ENCODE measurements at places on chromosomes 12 and 14.

- no peak for DNase-seq
These were observed 5.3 kb downstream of the GABARAPL1 start for GRCh38 chr12:10218021-10218420.

DNA sequence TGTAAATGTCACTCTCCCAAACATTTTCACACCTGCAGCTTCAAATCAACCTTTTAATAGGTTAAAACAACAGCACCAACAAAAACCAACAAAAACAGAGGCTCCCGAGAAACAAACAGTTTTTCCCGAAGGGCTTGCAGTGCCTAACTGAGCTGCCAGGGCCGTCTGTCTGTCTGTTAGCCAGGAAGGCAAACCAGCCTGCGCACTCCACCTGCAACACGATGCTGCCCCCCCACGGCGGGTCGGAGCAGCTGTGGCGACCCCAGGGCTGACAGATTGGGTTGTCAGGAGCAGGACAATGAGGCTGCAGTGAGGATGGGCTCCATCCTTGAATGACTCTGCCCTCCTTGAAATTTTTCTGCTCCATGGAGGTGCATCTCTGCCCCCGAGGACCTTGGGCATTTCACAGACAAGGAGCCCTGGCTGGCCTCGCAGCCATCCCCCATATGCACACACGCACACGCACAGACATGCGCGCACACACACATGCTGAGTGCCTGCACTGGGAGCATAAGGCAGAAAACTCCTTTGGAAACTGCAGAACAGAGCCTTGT is 2.6 kb downstream of the RTL1 start:
- peak; percentile 59 for DNase-seq

- DNase-seq: no peak
These were observed 6.7 kb upstream of the VCPKMT start for GRCh38 chr14:50123062-50123461.

GRCh38 chr12:26523708-26524150 is 309.3 kb downstream of the ITPR2 start:
- no peak for DNase-seq

GRCh38 chr12:89451841-89452251 is 72.8 kb downstream of the GALNT4 start:
- DNase-seq: no peak

DNA sequence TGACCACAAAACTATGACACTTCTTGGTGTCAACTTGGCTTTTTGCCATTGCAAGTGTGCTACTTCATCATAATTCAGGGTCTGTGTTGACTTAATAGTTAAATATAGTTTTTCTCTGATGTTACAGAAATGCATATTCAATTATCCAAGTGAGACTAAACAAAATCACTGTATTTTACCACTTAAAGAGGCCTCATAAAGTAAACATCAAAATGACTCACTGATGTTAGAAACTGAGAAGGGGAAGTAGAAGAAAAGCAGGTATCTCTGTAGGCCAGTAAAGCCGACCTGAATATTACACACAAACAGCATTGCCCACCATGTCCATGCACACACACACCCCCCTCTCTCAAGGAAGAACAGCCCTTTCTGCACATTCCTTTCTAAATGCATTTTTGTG is 55.4 kb downstream of the RPAP3 start:
- DNase-seq: no peak

- no peak for DNase-seq
These were observed 125.0 kb upstream of the MYF6 start for GRCh38 chr12:80582431-80582830.

DNA sequence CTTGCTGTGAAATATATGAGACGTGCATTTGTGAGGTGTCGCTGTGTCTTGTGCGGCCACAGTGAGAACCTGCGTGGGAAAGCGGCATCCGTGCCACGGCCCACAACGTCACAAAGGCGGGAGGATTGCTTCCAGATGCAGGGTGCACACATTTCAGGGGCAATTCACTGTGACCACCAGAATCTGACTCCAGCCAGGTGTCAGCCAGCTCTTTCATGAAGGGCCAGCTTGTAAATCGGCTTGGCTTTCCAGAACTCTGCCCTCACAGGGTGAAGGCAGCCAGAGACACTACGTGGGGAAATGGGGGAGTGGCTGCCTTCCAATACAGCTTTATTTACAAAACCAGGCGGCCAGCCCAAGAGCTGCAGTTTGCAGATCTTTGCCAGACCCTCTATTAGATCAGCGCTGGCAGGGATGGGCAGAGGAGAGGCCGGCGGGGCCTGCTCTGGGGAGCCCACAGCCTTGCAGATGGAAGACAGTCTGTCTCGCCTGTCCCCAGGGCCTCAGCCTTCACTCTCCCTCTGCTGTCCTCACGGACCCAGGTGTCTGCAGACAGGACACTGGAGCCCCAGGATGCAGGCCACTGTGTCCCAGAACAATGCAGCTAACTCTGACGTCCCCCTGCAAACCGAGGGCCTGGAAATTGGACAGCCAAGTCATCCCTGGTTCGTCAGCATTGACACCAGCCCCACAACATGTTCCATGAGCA is 53.5 kb downstream of the ADGRD1 start:
- no peak for DNase-seq

GRCh38 chr12:132501204-132501940 is 11.4 kb downstream of the FBRSL1 start:
- no peak for DNase-seq

DNA sequence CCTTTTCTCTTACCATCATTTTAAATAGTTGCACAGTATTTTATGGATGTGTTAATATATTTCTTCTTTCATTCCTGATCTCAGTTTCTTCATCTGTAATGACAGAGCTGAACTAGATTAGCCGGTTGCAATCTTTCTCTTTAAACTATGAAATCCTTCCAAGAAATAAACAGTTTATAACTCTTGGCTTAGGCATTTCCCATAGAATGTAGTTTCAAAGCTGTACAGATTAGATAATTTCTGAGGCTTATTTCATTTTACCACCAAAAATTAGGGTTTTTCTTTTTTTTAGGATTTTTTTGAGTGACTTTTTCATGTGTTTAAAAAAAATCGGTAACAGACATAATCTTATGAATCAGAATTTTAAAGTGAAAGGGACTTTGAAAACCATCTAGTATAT is 144.0 kb downstream of the RAD51B start:
- no peak for DNase-seq

DNA sequence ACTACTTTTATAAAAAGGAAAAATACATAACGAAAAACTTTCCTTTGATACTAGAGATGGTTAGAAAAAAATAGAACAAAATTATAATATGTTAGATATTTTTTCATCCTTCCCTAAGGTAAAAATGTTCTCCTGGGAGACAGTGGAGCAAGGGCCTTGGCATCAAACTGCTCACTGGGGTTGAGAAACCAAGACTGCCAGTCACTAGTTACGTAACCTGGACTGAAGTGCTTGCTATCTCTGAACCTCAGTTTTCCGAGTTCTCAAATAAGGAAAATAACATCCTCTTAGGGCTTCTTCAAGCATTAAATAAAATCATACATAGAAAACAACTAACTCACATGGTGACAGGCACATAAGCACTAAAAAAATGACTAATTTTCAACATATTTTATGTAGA is 48.2 kb upstream of the FRMD6 start:
- DNase-seq: no peak

- DNase-seq: no peak
These were observed 1.9 kb downstream of the ARHGEF40 start for GRCh38 chr14:21072031-21072473.

DNA sequence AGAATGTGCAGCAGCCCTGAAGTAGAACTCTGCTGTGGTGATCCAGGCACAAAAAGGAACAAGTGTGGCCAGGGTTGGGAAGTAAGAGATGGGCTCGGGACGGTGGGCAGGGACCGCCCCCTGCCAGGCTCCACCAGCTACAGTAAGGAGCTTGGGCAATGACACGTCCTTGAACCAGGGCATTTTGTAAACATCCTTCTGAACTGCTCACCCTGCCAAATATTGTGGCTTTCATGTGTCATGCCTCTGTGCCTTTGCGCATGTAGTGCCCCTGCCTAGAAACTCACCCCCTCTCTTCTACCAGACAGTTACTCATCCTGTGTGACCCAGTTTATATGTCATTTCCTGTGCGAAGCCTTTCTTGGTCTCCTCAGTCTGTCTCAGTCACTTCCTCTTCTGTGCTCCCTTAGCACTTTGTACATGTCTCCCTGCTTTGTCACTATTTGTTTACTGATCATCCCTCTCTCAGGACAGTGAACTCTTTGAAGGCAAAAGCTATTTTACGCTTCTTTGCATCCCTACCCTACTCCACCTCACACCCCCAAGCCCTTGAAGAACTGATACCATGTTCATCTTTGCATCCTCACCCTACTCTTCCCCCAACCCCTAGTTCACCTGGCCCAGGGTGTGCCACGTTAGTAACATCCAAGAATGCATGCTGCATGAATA is 108.9 kb upstream of the PLEKHG7 start:
- DNase-seq: no peak

DNA sequence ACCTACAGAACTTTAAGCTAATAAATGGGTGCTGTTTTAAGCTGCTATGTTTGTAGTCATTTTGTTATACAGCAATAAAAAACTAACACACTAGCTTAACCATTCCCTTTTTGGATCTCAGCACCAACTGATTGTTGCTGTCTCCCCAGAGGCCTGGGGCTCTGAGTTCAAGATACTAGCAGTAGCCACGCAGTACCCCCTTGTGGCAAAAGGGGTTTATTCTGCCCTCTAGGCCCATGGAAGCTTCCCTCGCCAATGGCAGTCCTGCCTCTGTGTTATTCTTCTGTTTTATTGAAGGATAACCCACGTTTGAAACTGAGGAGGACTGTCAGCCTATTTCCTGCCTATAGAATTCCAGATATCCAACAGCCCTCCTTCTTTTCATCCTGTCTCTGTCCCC is 455.3 kb upstream of the ATP2B1 start:
- no peak for DNase-seq

DNA sequence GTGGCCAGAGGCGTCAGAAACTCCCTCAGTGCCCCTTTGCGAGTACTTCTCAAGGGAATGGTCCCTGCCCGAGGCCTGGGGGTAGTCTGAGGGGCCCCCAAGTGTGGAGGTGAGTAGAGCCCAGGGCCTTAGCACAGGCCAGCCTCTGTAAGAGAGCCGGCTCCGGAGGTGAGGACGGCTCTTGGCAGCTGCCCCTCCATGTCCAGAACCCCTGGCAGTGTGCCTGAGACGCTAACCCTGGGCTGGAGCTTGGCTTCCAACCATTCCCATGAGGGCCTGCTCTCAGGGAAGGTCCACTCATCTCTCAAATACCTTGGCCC is 61.7 kb downstream of the PRMT8 start:
- DNase-seq: no peak

- DNase-seq: no peak
These were observed 23.3 kb downstream of the CLEC1A start for GRCh38 chr12:10075451-10075850.

- no peak for DNase-seq
These were observed 133.6 kb downstream of the FGD4 start for GRCh38 chr12:32532951-32533350.

GRCh38 chr12:114936148-114937079 is 252.4 kb upstream of the TBX3 start:
- no peak for DNase-seq

- DNase-seq: no peak
These were observed 38.5 kb upstream of the KCNK13 start for GRCh38 chr14:90023176-90023896.

DNA sequence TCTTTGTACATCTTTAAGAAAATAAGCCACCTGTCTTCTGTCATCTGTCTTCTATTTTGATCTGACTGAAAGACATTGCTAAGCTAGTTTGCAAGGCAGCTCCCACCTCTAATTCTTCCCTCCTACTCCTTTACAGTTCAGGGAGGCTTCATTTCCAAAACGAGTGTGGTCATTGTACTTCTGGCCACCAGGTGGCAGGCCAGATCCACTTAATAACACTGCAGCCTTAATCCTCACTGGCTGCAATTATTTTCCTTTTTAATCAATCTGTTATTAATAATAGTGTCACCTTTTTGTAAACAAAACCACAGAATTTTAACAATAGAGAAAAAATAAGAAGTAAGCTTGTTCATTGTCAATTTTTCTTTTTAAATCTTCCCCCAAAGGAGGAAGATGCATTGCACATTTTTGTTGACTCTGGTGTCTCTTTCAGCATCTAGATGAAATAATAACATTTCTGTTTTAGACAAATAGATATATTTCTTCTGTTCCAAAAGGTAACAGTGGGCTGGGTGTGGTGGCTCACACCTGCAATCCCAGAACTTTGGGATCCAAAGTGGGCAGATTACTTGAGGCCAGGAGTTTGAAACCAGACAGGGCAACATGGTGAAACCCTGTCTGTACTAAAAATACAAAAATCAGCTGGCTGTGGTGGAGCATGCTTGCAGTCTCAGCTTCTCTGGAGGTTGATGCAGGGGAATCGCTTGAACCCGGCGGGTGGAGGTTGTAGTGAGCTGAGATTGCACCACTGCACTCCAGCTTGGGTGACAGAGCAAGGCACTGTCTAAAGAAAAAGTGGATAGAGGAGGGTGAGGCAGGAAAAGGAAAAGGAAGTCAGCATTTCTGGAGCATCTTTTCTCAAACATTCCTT is 23.3 kb downstream of the GABARAPL1 start:
- DNase-seq: no peak

DNA sequence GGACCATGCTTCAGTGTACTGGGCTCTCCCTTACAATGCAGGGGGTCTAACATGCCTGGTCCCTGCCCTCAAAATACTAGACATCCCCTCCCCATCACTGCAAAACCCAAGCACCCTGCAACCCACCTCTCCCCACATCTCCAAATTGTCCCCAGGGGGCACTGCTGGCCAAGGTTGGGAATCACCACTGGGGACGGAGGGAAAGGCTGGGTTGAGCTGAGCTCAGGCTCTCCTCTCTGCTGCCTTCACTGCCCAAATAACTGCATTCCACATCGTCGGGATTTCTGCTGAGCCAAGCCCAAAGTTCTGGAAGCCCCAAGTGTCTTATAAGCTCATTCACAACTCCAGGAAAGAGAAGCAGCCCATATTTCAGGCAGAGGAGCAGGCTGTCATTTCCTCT is 69.6 kb downstream of the NT5DC3 start:
- DNase-seq: no peak

GRCh38 chr12:45794422-45794821 is 64.9 kb downstream of the ARID2 start:
- no peak for DNase-seq

DNA sequence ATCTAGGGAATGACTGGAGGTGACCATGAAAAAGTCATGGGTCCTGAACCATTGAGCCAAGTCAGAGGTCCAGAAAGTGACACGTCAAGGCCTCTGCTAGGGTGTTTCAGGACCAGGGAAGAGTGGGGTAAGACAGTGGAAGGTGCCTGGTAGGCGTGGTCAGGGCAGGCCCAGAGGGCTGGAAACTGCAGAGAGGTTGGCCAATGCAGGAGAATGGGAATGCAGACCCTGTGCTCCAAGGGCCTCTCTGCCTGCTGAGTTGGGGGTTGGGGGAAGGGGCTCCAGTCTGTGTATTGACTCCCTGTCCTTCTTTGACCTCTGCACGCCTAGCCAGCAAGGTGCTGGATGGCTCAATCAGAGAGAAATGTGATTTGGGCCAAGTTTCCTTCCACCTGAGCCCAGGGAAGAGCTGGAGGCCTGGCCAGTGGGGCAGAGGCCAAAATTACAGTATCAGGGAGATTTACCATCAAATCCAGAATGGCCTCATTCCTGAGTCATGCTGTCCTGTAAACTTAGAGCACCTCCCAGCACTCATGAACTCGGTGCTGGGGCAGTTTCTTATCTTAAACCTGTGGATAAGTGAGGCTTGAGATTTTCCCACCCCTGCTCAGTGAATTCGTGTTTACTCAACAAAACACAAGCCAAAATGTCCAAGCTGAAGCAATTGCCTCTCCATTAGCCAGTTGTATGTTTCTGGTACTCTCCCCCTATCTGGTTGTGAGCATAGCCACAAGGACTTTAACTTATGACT is 24.4 kb downstream of the IRF2BPL start:
- DNase-seq: no peak

Measured in NCI-H510A (cell line).